Airway epithelial cell (primary cell): ENCODE measurements at places on chromosomes 11 and 22. TPM values are rescaled to one million over a fixed set of nuclear protein-coding genes. Genes with fewer than 3 reads are reported as not detected.

The REXO2 gene
- 151 and 165 TPM in 2 replicates for total RNA-seq

The TIMP3 gene
- 37.5 and 43.9 TPM in 2 replicates for total RNA-seq

The OR51I1 gene
- not detected in 2 replicates for total RNA-seq

The APOA1 gene
- total RNA-seq, result not detected in 2 replicates

The GUCY1A2 gene
- total RNA-seq, result under 0.01 TPM in 1 of 2 replicates, not detected in the other

The ESAM gene
- total RNA-seq, result not detected in 2 replicates

The NRGN gene
- total RNA-seq, result 0.28 and 1.7 TPM in 2 replicates

The TMPRSS6 gene
- total RNA-seq, result 0.07 TPM in 1 of 2 replicates, not detected in the other

The OR10V1 gene
- total RNA-seq, result not detected in 2 replicates

The KCNC1 gene
- not detected in 2 replicates for total RNA-seq

The MOGAT2 gene
- total RNA-seq, result not detected in 2 replicates

The OR51L1 gene
- total RNA-seq, result not detected in 2 replicates

The OR8D2 gene
- total RNA-seq, result not detected in 2 replicates

The BLID gene
- 0.71 and 1.6 TPM in 2 replicates for total RNA-seq

The MRGPRE gene
- total RNA-seq, result not detected in 2 replicates

The CECR2 gene
- total RNA-seq, result 0.07 TPM in 1 of 2 replicates, not detected in the other

The KCNK4 gene
- total RNA-seq, result not detected in 2 replicates

The TMEM121B gene
- 0.07 TPM in 1 of 2 replicates, not detected in the other for total RNA-seq

The APOL2 gene
- total RNA-seq, result 9.7 and 13.3 TPM in 2 replicates

The TMPRSS13 gene
- 22.9 and 32.7 TPM in 2 replicates for total RNA-seq

The TCN1 gene
- total RNA-seq, result 18.8 and 20.5 TPM in 2 replicates

The DAGLA gene
- total RNA-seq, result 0.09 and 0.56 TPM in 2 replicates

The CARD16 gene
- total RNA-seq, result 0.42 and 0.85 TPM in 2 replicates

The FOLR1 gene
- total RNA-seq, result 0.63 TPM in 1 of 2 replicates, not detected in the other

The CSTF3 gene
- 29.2 and 30.7 TPM in 2 replicates for total RNA-seq

The SLC6A5 gene
- not detected in 2 replicates for total RNA-seq

The LDHAL6A gene
- not detected in 2 replicates for total RNA-seq

The XNDC1N gene
- 2.2 and 4.7 TPM in 2 replicates for total RNA-seq

The C11orf65 gene
- total RNA-seq, result 1.4 and 2.1 TPM in 2 replicates

The BEST1 gene
- 0.23 TPM in 1 of 2 replicates, not detected in the other for total RNA-seq

The LINC01488 gene
- not detected in 2 replicates for total RNA-seq

The ABCC8 gene
- 0.42 TPM in 1 of 2 replicates, not detected in the other for total RNA-seq

The CARNS1 gene
- 0.07 TPM in 1 of 2 replicates, not detected in the other for total RNA-seq

The TPBGL gene
- total RNA-seq, result not detected in 2 replicates

The BAIAP2L2 gene
- 0.35 and 0.51 TPM in 2 replicates for total RNA-seq

The SFI1 gene
- total RNA-seq, result 11.7 and 18.4 TPM in 2 replicates

The MPZL2 gene
- 114 and 137 TPM in 2 replicates for total RNA-seq

The KRTAP5-1 gene
- total RNA-seq, result not detected in 2 replicates

The AHNAK gene
- total RNA-seq, result 386 and 487 TPM in 2 replicates

The MYBPC3 gene
- not detected in 2 replicates for total RNA-seq

The NXF1 gene
- 33.6 and 34.0 TPM in 2 replicates for total RNA-seq
